Stimulated activated CD4-positive, alpha-beta T cell treated with anti-CD3 and anti-CD28 coated beads, Interleukin-15, amount 100 ng/mL, for 1 hour (primary cell): ENCODE measurements at places on chromosomes 6 and 20.

DNA sequence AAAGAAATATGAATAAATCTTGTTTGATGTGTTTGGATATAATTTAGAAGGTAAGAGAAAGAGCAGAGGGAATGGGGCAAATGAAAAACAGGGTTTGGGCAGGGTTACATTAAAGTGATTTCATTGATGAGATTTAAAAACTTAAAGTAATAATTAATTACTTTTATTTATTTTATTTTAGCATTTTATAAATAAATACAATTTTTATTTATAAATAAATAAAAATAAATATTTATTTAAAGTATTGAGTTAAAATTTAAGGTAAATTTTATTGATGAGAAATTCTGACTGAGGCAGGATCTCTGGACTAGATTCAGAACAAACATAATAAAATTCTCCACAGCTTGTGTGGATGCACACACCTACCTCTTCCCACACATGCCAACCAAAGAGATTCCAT is 584.1 kb upstream of the BTBD3 start:
- DNase-seq = no peak

- DNase-seq = no peak
These were observed 106.9 kb downstream of the FAM50B start for GRCh38 chr6:3956054-3956453.

GRCh38 chr6:47073125-47074110 is 31.3 kb upstream of the ADGRF1 start:
- DNase-seq = no peak

DNA sequence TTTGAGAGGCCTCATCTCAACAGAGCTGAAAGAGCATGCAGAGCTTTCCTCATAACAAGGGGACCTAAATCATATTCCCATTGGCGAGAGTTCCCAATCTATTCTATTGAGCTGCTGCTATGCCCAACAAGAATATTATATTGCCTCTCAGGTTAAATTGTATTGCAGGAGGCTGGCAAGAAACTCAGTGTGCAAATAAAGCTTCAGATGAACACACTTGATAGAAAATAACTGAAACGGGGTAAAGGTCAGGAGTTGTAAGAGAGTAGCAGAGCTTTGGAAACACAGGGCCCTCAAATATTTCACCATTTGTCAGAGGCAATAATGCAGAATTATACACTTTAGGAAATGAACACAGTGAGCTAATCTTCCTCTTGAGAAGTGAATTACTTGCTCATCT is 364.3 kb upstream of the SPTLC3 start:
- no peak for DNase-seq

- DNase-seq = no peak
These were observed 230.0 kb upstream of the SULF2 start for GRCh38 chr20:48015141-48015910.

GRCh38 chr20:6305536-6305935 is 182.7 kb upstream of the FERMT1 start:
- DNase-seq = no peak

DNA sequence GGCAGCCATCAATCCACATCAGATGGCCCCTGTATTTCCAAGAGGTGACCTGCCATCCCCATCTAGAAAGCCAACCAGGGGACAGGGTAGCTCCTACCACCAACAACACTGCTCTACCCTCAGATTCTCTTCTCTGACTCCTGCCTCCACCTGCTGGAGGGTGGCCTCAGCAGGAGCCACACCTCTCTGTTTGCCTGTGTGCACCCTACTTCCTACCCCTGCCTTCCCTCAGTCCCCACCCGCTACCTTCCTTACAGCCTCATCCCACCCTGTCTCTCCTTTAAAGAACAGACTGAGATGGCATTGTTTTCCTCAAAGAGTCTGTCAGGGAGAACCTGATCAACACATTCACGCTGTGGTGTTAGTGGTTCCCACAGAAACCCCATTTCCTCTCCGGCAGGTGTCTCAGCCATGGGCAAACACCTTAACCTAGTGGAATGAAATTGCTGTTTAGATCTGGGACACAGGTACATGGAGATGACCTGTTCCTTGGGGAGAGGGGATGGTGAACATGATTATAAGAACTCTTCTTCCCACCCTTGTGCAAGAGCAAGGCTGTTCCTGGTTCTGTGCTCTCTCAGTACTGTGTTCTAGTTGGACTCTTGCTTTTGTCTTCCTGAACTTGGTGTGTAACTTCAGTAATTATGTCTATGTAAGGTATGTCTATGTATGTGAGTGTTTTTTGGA is 1.8 kb downstream of the ENTPD6 start:
- DNase-seq = no peak

DNA sequence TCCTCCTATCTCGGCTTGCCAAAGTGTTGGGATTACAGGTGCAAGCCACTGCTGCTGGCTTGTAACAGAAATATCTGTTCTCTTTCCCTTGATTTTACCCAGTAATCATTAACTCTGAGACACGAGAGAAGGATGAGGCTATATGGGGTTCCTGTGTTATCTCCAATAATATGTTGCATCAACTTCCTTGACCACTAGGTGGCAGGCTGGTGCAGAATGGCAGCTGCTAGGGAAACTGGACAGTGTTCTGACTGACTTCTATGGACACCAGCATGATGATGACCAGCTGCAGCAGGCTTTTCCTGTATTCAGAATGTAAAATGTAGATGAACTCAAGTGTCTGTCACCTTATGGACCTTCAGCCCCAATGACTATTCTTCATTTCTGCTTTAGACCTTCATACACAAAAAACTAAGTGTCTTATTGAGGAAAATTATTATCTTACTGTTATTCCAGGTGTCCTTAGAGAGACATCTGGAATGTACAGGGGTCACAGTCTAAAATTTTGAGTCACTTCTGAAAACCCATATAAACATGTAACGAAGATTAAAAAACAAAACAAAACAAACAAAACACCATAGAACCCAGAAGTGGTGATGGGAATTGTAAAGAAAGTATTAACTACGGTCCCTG is 20.4 kb upstream of the CD109 start:
- no peak for DNase-seq

DNA sequence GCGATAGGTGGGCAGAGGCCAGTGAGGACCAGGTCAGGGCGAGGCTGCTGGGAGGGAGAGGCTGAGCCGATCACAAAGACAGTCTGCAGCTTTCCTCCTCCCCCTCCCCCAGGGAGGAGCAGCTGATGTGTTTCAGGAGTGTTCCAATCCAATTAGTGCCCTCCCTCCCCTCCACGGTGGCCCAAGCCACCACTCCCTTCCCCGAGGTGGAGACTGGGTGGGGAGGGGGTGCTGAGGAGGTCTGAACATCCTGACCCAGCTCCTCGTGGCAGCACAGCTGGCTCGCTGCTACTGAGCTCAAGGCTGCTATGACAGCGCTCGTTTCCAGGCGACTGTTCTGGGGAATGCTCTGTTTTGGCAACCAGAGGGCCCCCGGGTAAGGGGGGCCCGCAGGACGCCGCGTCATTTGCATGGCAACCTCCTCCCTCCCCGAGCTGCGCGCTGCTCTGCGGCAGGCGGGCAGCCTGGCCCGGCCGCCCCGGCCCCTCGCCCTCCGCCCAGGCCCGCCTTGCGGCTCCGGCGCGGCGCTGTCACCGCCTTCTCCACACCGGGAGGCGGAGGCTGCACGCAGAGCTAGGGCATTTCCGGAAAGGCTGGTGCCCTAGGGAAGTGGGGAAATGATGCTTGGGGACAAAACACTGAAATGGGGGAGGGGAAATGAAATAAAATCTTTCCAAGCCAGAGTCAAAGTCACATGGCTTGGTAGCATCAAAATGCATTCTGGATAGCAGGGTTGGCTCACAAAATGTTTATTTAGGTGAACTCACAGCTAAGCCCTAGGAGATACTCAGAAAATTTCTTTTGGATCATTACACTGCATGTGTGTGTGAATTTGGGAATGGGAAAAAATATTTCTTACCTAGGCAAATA is 67.4 kb upstream of the PIM1 start:
- DNase-seq = peak; percentile 49

- DNase-seq = no peak
These were observed 22.0 kb downstream of the C6orf15 start for GRCh38 chr6:31090275-31090972.

- no peak for DNase-seq
These were observed 8.2 kb downstream of the CYB5R4 start for GRCh38 chr6:83867527-83868161.

DNA sequence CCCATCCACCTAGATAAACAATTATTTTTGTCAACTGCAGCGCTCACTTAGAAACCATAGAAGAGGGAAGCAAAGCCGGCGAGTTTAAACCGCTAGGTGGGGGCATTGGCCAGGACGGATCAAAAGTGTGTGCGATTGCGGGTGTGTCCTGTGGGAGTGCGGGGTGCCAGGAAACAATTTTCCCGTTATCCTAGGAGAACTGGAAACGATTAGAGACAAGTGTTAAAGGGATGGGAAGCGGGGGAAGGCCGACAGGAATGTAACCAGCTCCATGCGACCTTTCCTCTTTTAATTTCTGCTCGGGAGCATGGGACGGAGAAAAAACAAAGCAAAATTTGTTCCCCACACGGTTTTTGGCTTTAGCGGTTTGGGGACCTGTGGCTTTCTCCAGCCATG is 2.8 kb upstream of the HTR1B start:
- DNase-seq = no peak

GRCh38 chr6:54072635-54073313 is 38.5 kb upstream of the MLIP start:
- DNase-seq = no peak

DNA sequence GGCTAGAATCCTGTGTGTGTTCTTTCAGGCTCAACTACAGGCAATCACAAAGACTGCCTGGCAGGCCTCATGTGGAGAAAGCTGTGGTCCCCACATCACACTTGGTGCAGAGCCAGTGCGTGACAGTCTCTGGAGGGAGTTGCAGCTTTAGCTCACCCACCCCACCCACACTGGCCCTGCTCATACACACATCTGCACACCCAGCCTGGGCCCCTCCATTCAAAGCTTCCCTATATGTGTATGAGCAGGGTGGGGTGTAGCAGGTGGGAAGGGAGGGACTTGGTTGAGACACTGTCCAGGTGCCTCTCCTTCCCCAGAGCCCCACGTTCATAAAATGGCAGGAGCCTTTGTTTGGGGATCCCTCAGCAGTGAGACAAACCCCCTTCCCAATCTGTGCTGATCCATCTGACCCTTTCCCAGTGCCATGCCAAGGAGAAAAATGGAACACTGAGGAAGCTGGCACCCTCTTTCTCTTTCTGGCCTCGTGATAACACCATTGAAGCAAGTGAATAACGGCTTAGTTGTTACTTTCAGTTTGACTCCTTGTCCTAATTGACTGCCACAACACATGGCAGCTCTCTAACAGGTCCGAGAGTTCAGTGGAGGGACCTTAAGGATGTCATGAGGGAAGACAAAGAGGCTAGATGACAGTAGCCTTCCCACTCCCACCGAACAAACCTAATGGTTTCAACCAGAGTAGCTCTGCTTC is 53.8 kb upstream of the NRSN1 start:
- no peak for DNase-seq

- no peak for DNase-seq
These were observed 183.0 kb upstream of the QKI start for GRCh38 chr6:163231356-163232014.

GRCh38 chr6:44004136-44004535 is 123.1 kb downstream of the MRPL14 start:
- no peak for DNase-seq

DNA sequence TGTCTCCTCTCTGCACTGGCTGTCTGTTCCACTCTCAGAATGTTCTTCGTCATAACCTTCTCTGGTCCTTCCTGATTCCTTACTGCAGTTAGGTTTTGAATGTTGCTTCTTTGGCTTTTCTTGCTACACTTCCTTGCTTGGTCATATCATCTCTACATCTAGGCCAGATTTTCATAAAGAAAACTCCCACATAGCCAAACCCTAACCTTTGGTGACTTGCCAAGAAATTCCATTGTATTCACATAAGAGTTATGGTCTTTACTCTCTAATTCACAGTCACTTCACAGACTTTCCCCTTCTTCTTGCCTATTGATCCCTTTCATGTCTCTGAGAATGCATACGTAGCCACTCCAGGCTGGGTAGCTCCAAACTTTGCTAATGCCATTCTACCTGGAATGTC is 41.9 kb upstream of the SIM1 start:
- DNase-seq = no peak

- no peak for DNase-seq
These were observed 185.0 kb upstream of the SGK1 start for GRCh38 chr6:134502614-134503549.

DNA sequence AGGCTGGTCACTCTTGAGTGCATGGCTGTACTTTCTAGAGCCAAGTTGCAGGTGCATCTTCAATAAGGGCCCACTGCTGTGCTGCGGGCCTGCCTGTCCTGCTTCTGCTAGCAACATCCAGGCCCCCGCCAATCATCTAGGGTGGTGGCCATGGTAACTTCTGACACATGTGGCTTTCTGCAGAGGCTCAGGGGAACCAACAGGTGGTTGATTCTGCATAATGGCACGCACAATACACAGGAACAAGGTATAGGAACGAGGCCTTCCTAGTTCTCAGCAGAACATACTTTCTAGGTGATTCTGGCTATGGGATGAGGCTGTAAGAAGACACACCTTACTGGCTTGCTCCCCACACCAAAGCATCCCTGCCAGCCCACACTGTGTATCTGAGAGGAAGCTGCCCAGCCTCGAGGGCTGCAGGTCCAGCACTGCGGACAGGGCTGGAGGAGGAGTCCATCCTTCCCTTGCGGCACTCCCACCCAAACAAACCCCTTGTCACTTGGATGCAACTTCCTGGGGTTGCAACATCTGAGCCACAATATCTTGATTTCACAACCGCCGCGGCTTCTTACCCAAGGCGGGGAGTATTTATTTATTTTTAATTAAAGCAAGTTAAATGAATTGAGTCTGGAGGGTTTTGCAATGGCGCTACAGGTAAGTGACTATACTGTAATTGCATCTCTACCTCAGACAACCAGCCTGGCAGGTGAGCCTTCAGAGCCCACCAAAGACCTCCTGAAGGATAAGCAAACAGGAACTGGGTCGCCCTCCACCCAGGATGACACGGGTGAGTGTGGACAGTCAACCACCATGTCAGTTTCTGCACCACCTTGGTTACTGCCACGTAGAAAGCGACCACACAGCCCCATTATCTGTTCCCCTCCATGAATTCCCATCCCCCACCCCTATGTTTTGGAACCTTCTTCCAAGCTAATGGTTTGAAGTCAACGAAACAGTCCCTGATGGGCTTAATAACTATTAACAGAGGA is 49.6 kb downstream of the SULF2 start:
- DNase-seq = no peak

DNA sequence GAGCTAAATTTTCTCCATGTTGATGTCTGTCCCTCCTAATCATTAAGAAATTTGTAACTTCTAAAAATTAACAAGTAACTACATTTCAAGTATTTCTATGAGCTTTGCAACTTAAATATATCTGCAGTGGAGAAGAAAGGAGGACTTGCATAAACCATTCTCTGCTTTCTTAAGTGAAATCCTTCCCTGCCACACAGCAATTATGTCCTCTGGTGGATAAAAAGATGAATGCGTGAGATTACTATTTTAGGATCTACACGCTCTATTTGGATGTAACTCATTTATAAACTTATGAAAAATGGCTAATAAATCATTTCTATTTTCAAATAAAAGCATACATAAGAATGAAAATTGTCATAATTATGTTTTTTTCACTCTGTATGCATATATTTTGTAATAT is 338.0 kb upstream of the PTCHD4 start:
- no peak for DNase-seq

- no peak for DNase-seq
These were observed 594.3 kb downstream of the UTRN start for GRCh38 chr6:144879436-144879835.

- no peak for DNase-seq
These were observed 39.5 kb upstream of the PREP start for GRCh38 chr6:105442369-105442768.
